Stimulated activated CD4-positive, alpha-beta T cell treated with anti-CD3 and anti-CD28 coated beads, TNF-alpha, amount 100 ng/mL, for 4 hours (primary cell): ENCODE measurements at places on chromosomes 2 and 18.
A peak's percentile ranks its signal among the peaks of the same experiment; 100 is the strongest.

GRCh38 chr2:59151805-59152204 lies 910.7 kb upstream of the FANCL start:
- DNase-seq, result no peak

GRCh38 chr2:46655551-46656436 lies 176.4 kb downstream of the TMEM247 start:
- DNase-seq, result no peak

DNA sequence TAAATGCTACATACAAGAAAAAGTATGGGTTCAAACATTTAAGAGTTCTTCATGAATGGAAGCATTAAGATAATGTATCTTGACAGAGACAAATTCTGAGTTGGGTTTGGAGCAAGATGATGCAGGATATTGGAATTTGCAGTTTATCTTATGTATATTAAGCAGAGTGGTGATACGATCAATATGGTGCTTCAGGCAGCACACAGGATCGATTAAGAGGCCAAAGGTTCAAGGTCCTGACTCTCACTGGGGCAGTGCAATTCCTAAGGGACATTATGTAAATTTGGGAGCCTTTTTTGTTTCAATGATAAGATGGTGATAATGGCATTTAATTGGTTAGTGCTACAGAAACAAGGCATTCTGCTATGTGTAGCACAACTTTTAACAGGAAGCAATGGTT lies 381.9 kb downstream of the KCNJ3 start:
- no peak for DNase-seq

DNA sequence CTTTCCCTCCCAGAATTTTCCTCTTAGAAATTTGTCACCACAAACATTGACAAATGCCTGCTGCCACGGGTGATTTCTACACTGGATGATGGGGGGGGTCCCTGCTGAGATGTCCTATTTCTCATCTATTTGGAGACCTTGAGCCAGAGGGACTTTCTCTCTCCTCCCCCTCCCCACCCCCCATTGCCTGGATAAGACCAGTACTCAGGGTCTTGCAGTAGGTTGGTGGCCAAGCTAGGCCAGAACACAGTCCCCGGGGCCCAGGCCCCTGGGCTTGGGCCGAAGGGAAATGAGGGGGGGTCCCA lies 560 bp upstream of the DUSP2 start:
- DNase-seq, result no peak

DNA sequence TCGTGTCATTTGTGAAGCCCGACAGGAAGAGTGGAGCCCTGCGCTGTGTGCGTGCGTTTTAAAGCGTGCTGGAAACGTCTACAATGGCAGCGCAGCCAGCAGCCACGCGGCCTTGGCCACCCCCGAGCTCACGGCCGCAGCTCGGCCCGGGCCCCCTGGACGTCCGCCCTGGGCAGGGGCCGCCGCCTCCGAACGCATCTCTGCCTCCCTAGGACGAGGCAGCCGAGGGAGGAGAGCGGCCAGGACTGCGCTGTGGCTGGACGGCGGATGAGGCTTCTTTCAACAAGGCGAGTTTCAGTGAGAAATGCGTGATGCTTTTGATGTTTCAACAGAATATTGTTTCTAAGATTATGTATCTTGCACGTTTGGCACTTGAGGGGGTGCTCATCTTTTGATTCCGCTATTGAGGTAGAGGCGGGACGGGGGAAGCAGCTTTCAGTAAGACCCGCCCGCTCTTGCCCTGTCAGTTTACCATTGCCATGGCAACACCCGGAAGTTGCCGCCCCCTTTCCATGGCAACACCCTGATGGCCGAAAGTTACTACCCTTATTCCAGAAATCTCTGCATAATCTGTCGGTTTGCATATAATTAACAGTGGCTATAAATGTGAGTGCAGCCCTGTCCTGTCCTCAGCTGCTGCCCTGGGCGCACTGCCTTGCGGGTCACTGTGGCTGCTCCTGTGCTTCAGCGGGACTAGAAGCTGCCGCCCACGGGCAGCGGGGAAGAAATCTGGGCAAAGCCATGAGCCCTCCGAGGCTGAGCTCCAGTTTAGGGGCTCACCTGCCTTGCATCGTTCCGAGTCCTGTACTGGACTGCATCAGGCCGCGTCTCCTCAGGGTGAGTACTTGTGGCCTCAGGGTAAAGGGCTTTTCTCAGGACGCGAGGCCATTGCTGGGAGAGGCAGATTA lies 38.6 kb downstream of the ADNP2 start:
- DNase-seq, result peak; percentile 50

- no peak for DNase-seq
Measured at GRCh38 chr18:11245879-11246278, 96.5 kb upstream of the PIEZO2 start.

DNA sequence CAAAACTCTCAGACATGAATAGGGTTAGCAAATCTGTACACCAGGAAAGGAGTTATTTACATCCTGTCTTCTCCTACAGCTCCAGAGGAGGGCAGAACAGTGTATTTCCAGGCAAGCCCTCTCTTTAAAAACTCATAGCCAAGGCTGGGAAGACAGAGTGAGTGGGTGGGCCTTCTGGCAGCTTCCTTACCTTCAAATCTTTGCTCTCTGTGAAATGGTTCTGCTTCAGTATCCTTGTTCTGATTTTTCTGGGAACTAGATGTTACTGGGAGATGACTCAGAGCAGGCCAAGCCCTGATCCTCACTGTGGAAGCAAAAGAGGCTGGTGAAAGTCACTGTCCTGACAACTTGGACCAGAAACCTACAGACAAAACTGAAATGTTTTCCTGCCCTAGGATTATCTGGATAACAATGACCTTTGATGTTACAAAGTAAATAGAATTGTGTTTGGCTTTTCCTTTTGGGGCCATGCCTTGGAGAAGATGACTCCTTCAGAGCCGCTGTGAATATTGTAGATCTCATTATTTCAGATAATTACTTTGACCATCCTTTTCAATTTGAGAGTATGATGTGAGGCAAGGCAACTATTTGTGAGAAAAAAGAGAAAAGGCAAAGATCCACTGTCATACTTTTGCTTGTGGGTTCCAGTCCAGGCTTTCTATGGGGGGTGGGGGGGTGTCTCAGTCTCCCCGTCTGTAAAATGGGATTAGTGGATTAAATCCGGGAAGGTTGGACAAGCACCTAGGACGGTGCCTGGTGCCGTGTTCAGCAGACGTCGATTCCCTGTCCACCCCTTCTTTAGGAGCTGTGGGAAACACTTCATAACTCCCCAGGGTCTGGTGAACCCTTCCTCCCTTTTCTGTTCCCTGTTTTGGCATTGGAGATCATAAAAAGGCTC lies 644 bp upstream of the QPCT start:
- no peak for DNase-seq

- no peak for DNase-seq
Measured at GRCh38 chr2:6310256-6311215, 555.2 kb downstream of the CMPK2 start.

DNA sequence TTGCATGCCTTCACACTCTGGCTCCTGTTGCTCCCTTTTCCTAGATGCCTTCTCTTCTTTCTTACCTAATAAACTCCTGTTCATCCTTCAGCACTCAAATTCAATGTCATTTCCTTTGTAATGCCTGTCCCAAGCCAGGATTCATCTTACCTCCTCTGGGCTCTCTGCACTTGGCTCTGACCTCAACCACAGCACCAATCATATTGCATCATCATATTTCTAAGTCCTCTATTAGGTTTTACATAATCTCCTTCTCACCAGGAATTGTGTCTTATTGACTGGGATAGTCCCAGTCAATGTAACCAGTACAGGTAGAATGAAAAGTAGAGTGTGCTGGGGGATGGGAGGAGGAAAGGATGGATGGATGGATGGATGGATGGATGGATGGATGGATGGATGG lies 187.1 kb downstream of the NRP2 start:
- no peak for DNase-seq

DNA sequence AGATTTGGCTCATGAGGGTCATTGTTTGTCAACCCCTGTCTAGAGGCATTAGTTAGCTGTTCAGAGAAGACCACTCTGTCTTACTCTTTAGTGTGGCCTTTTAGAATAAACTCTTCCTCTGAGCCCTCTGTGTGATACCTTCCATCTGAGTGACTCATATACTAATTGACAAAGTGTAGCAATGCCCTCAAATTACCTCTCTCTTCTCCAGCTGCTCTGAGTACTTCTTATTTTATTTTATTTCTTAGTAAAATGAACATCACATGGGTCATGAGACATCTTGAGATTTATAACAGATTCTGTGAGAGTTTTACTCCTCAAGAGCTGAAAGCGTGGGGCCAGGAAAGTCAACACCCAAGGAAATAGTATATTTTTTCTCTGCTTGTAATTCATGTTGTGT lies 67.4 kb downstream of the KCTD18 start:
- no peak for DNase-seq
